ENCODE measurements at places on chromosomes 7 and 10.

DNA sequence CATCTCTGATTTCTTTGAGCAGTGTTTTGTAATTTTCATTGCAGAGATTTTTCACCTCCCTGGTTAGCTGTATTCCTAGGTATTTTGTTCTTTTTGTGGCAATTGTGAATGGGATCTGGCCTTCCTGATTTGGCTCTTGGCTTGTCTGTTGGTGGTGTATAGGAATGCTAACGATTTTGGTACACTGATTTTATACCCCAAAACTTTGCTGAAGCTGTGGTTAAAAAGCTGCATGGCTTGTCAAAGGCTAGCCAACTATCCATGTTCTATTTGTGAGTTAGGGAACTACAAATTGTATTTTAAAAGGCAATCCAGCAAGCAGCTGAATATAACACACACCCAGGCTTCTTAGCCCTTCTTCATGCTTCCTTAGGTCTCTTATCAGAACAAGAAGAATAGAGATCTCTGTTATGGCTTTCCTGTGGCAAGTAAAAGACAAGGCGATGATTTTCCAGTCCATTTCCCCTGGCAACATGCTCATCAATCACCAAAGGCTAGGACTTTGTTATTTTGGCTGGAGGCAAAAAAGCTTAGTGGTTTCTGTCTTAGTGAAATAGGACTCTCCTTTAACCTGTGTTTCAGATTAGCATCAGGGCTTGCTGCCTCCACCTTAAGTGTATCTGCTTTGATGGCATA is 77.5 kb downstream of the CDK6 start:
- no peak for DNase-seq

DNA sequence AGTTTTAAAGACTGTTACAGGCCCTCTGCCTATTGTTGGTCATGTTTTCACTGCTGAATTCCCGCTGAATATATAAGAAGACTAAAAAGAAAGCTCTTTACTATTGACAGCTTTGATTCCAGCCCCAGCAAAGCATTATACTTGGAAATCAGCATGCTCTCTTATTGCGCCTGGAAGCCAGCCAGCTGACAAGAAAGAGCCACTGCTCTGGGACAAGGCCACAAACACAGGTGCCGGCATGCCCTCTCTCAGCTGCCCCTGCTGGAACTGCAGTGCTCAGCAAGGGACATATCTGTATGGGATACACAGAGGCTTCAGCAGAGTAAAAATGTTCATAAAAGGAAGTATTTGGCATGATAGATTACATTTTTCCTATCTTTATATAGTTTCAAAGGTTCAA is 523.9 kb downstream of the ADRA2A start:
- no peak for DNase-seq

DNA sequence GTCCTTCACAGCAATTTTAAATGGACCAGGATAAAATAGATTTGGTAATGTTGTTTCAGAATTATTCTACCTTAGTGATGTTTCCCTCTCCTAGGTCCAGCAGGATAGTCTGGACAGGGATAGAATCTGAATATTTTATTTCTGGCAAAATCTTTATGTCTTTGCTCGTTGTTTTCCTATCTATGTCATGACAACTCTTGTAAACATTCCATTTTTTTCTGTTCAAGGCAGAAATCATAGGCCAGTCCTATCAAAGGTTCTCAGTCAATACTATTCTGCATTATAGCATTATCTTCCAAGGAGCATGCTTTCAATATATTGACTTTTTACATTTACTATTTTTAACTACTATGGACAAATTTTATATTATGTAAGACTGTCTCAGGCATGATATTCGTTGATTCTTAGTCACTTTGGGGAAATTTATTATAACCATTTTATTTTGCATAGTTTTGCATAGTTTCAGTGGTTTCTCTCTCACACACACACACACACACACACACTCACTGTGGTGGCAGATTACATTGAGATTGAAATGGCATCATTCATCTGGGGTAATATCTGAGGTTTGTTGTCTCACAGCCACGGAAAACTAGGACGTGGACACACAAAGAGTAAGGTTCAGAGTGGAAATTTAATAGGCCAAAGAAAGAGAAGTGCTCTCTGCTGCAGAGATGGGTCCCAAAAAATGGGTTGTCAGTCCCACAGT is 17.2 kb downstream of the TAS2R60 start:
- no peak for DNase-seq

DNA sequence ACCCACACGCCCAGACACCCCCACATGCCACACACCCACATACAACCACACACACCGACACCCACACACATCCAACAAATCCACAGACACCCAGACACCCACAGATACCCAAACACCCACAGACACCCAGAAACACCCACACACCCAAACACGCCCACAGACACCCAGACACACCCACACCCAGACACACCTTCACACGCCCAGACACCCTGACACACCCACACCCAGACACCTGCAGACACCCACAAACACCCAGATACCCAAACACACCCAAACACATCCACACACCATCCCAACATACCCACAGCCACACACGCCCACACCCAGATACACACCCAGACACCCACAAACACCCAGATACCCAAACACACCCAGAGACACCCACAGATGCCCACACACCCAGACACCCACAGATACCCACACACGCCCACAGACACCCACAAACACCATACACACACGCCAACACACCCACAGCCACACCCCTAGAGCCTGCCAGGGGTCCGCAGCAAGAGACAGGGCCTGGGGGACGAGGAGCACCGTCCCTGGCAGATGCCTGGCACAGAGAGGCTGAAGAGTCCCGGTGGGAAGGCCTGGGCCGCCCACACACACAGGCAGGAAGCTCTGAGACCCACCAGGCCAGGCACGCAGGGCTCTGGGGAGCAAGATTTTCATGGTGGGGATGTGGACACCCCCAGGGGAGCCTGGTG is 28.5 kb downstream of the CYP2W1 start:
- DNase-seq: no peak

DNA sequence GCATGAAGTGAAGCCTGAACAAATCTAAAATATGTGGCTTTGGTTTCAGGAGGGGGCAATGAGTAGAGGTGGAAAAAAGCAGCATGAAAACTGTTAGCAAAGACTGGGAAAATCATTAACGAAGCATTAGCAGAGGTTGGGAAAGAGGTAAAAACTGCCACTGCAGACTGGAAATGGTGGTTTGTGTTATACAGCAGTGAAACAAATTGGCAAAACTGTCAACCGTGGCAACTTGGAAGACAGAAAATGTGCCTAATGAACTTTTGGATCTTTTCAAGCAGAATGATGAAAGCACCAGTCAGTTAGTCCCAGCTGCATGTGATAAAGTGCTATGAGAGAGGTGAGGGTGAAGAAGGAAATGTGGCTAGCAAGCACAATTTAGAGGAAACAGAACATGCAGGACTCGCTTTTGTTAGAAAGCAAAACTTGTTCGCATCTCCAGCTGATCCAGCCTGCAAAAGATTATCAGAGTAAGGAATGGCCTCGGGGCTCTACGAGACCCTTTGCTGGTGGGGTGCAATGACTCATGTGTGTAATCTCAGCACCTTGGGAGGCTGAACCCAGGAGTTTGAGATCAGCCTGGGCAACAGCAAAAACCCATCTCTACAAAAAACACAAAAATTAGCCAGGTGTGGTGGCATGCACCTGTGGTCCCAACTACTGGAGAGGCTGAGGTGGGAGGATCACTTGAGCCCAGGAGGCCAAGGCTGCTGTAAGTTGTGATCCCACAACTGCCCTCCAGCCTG is 45.7 kb downstream of the SKIDA1 start:
- no peak for DNase-seq

DNA sequence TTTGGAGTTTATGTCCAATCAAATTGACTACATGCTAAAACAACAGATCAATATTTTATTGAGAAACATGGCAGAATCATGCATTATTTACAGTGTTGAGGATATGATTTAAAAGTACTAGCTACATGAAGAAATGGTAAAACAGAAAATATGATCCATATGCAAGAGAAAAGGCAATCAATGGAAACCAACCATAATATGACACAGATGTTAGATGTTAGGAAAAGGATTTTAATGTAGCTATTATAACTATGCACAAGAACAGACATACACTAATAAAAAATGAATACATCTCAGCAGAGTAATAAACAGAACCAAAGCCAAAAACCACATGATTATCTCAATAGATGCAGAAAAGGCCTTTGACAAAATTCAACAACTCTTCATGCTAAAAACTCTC is 166.2 kb upstream of the CACNA2D1 start:
- no peak for DNase-seq

- no peak for DNase-seq
These were observed 162.7 kb downstream of the CDCA7L start for GRCh38 chr7:21782996-21783395.

GRCh38 chr10:35819736-35820135 is 177.6 kb upstream of the FZD8 start:
- DNase-seq: no peak

DNA sequence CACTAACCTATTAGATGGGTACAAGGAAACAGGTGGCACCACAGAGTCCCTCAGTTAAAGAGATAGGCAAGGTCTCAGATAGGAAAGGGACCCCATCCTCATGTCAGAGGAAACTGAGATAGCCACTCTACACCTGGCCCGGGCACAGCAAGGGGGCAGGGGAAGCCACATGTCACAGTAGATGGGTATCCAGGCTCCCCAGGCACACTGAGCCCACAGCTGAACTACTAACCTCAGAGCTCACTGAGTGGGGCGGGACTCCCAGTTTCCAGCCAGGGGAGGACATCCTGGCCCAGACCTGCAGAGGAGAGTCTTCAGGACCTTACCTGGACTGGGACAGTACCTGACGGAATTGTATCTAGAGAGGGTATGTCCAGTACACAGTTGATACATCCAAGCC is 3.7 kb upstream of the CDHR1 start:
- no peak for DNase-seq

DNA sequence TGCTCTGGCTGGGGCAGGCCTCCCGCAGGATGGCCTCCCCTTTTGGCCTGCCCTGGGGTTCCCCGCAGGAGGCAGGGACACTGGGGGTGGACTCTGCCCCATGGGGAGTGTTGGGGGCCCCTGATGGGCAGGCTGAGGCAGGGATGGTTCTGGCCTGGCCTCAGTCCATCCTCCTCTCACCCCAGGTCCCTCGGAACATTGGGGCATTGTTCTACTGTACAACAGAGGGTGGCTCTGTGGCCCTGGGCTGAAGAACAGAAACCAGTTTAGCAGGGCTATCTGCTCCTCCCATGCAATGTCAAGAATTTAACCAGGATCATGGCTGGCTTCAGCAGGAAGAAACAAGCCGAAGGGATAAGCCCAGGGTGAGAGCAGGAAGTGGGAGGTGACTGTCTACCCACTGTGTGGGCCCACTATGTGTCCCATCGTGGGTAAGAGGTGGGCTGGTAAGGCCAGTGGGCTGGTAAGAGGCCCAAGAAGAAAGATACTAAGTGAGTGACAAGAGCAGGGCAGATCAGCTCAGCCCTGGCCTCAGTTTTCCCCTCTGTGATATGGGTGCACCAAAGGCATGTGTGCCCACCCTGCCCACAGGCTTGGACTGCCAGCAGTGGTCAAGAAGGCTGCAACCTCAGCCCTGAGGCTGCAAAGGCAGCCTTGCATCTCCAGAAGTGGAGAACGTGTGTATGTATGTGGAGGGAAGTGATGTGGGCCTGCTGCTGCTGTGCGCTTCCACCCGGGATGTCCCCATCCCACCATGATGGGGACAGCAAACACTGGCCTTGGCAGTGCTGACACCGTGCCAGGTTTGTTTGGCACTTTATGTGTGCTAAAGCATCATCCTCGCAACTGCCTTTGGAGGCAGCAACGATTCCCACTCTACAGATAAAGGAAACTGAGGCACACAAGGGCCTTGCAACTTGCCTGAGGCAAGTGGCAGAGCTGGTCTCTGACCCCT is 138.9 kb downstream of the SH3PXD2A start:
- DNase-seq: no peak

- no peak for DNase-seq
These were observed 60.8 kb downstream of the NPSR1 start for GRCh38 chr7:34718867-34719266.

GRCh38 chr10:4982764-4983226 is 19.6 kb downstream of the AKR1C1 start:
- no peak for DNase-seq

DNA sequence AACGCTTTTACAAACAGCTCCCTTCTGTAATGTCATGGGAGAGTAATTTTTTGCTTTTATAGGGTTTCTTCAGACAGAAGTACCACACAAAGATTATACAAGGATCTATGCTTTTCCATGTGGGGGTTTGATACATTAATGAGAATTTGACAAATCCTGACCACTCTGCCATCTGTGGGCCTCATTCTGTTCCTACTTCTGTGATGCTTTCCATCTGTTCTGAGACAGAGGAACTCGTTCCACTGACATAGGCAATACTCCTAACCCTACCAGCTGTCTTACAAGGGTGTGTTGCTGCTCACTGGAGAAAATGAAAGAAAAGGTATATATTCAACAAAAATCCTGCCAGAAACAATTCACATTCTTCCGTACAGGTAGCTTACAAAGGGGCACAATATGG is 59.4 kb upstream of the NAMPT start:
- DNase-seq: no peak

GRCh38 chr10:82361256-82361655 is 486.3 kb downstream of the NRG3 start:
- no peak for DNase-seq

DNA sequence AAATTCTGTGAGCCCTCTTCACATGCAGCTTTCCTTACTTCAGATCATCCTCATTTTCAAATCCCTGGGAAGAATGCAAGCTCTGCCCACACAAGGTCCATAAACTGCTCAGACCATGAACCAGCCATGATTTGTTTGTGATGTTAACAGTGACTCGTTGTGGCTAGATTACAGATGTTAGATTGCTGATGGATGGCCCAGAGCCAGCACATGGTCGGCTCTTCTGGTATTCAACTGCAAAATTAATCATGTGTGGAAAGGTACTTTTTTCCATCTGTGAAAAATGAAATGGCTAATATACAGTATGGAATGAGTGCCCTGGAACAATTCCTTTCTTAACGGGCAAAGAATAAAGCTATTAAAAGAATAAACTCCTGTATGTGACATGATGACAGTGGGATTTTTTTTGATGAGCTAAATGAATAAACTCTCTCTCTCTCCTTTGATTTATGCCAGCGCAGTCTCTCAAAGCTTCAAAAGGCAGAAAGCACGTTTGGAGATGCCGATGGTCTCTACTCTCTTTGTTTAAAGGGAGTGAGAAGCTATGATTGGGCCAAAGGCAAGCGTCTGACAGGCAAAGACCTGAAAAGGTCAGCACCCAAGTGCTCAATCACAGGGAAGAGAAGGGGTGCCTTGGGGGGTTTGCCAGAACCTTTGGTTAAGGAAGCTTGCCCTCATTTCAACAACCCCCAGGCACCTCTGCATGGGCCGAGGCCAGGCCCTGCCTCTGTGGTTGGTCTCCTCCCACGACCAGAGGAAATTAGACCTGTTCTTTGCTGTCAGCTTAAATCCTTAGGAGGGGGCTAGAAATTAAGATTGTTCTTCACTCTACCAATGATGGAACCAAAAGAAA is 444.0 kb upstream of the NFE2L3 start:
- no peak for DNase-seq

- DNase-seq: no peak
These were observed 29.1 kb downstream of the ZC3HC1 start for GRCh38 chr7:130022115-130022514.

DNA sequence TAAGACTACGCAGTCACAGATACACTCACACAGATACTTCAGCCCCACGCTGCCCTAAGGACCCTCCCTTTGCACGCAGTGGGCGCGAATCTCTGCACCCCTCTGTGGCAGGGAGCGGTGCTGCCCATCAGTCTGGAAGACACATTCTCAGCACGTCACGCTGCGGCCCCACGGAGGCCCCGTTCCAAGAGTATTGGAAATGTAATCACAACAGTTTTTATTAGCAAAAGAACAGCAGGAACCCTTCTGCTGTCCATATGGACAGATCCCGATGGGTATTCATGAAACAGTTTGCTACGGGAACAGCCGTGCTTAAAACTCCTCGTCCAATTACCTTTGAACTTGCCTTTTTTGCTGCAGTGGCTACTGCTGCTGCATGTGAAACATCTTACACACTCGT is 131.0 kb downstream of the RPS24 start:
- DNase-seq: no peak

Data from fibroblast of the conjunctiva (primary cell).